GF-D8 (cell line): ENCODE measurements at places on chromosomes 4 and X.

- DNase-seq = no peak
Observed at GRCh38 chrX:110698696-110699095, 96.9 kb downstream of the CHRDL1 start.

DNA sequence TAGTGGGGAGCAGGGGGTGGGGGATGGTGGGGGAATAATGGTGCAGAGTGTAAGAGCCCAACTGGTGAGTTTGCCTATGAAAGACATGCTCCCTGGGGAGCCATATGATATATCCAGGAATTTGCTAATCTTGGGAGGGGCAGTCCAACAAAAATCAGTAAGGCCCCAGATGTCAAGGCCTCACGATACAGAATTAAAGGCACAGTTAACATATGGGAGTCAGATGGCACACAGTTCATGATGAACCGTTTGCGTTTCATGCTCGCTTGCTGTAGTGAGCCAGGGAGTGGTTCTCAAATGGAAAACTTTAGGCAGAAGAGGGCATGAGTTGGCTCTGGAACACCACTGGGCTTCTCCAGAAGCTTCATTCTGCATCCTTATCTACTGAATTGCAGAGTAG lies 33.9 kb upstream of the VCX2 start:
- no peak for DNase-seq

DNA sequence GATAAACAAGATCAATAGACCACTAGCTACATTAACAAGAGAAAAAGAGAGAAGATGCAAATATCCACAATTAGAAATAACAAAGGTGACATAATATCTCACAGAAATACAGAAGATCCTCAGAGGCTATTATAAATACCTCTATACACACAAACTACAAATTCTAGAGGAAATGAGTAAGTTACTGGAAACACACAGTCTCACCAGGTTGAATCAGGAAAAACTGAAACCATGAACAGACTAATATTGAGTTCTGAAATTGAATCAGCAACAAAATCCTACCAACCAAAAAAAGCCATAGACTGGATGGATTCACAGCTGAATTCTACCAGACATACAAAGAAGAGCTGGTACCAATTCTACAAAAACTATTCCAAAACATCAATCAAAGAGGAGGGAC lies 211.8 kb upstream of the CPEB2 start:
- no peak for DNase-seq

GRCh38 chr4:169128902-169129301 lies 118.8 kb upstream of the CBR4 start:
- DNase-seq = no peak

DNA sequence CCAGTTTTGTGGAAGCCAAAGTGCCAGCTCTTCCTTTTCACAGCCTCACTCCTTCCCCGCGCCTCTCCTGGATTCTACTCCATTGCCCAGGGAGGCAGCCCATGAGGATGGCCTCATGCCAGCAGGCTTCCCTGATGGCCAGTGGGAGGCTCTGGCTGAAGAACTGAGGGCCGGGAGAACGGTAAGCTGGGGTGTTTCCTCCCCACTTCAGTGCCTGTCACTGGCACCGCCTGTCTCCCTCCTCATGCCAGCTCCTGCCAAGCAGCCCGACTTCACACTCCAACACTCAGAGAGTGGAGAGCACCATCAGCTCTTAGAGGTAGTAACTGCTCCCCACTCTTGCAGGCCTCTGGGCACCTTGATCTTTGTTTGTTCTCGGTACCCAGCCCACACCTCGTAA lies 46.9 kb upstream of the STIM2 start:
- DNase-seq = no peak

DNA sequence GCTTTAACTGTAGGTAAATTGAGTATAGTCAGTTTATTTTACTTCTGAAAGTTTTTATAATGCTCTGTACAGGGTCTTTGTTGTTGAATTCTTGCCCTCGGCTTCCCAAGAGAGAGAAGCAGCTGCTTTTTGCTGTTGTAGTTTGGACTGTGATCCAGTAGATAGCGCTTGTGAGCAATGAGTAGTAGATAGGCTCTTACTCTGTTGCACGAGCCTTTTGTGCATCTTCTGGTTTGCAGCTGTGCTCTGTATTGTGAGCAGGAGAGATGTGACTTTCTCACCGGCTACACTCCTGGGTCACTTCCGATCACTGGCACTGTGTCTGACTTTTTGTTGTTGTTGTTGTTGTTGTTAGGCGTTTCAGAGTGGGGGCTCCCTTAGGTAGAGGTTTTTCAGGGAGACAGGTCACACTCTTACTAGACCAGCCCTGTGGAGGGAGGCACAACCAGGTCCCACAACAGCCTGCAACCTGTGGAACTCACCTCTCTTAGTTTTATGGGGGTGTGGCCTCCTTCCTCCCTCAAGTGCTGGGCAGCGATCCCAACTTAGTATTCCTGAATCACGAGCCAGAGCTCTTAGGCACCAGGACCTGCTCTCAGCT lies 822.1 kb upstream of the GALNTL6 start:
- DNase-seq = no peak
